Heart right ventricle (tissue), 16 donors: ENCODE measurements at places on chromosomes 5 and 9. TPM values are rescaled to one million over a fixed set of nuclear protein-coding genes. Genes with fewer than 3 reads are reported as not detected.

Gene EMB
- 8.5 TPM for total RNA-seq

Gene SLC45A2
- not detected for total RNA-seq

Gene CDC20B
- not detected for total RNA-seq

Gene SARDH
- total RNA-seq = 0.78 TPM

Gene SPATA31A3
- total RNA-seq = not detected

- DNase-seq = no peak
These were observed 7.5 kb upstream of the PAIP1 start for GRCh38 chr5:43564289-43564850.

GRCh38 chr9:134396825-134397224 is 70.6 kb downstream of the RXRA start:
- DNase-seq = no peak

- DNase-seq = no peak
These were observed 3.3 kb upstream of the BRD3 start for GRCh38 chr9:134071149-134071548.

- no peak for DNase-seq
These were observed 134.1 kb upstream of the IFNE start for GRCh38 chr9:21616082-21616778.

DNA sequence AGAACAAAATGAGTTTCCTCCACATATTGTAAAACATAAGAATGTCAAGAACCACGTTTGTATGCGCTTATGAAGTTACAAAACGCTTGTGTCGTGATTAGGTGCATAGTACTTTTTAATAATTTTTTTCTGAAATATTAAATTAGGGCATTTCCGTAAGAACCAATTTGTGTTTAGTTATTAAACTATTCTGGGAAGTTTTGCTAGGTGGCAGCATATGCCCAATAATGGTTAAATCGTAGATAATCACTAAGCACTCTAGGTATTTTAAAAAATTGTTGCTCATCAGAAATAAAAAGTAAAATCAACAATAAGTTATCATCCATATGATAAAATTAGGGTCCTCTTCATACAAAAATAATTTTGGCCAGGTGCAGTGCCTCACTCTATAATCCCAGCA is 5.4 kb downstream of the SRFBP1 start:
- no peak for DNase-seq

GRCh38 chr5:6236858-6237481 is 141.4 kb downstream of the MED10 start:
- no peak for DNase-seq

- no peak for DNase-seq
These were observed 77.1 kb downstream of the HOMER1 start for GRCh38 chr5:79436821-79437220.

- DNase-seq = peak; percentile 28
These were observed 163.5 kb downstream of the SEMA6A start for GRCh38 chr5:116411101-116411571.

DNA sequence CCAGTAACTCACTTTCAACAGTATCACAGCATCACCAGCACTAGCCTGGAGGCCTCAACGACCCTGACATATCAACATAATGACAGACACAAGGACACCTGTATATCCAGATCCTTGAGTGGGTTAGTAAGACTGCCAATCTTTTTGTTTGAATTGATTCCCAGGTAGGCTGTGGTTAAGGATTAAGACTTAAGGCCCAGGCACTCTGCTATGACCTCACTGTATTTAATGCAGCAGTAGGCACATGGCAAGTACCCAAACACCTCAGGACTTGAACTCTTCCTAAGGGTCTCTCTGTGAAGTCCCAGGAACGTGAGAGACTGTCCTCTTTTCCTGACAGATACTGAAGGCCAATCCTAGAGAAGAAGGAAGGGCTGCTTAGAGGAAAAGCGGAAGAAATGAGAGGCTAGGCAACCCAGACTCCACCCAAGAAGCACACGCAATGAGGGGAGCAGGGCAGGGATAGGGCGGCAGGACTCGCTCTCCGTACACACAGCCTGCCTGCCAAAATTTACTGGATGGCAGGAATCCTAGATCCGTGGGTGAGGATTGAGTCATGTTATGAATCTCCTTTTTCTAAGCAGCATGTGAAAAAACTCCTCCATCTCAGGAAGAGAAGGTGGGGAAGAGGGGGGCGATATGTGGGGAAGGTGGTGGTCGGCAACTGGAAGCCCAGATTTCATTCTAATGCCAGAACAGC is 93.4 kb downstream of the SIL1 start:
- peak; percentile 31 for DNase-seq

- DNase-seq = no peak
These were observed 65.8 kb downstream of the DOCK2 start for GRCh38 chr5:169702693-169703481.

DNA sequence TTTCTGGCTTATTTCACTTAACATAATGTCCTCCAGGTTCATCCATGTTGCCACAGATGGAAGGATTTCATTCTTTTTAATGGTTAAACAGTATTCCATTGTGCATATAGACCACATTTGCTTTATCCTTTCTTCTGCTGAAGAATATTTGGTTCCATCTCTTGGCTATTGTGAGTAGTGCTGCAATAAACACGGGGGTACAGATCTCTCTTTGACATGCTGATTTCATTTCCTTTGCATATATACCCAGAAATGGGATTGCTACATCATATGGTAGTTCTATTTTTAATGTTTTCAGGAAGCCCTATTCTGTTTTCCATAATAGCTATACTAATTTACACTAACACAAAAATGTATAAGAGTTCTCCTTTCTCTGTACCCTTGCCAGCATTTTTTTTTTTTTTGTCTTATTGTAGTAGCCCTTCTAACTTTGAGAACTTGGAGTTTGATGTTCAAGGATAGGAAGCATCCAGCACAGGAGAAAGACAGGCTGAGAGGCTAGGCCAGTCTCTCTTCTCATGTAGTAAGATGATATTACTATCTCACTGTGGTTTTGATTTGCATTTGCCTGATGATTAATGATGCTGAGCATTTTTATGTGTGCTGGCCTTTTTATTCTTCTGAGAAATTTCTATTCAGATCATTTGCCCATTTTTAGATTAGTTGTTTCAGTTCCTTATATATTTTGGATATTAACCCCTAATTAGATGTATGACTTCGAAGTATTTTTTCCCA is 592.2 kb upstream of the ZNF608 start:
- no peak for DNase-seq

DNA sequence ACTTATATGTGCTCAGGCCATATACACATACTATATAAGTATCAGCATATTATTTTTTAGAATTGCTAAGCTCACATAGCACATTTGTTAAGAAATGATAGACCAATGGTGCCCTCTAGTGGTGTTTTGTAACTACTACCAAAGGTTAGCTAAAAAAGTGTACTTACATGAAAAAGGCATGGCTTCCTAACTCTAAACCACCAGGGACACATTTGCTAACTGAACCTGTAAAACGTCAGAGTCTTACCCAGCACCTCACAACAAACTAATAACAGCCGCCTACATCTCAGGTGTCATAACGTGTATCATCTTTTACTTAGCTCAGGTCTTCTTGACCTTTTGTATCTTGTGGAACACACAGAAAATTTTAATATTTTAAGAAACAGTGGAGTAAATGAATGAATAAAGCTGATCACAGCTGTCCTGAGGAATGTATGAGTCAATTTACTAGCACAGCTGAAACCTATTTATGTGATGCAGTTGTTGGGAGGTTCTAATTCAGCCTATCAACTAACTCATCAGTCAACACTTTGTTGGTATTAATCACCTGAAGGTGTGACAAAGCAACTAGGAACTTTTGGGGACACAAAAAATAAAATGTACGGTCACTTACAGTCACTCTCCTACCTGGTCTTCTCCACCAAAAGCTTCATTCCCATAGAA is 72.9 kb downstream of the BAAT start:
- DNase-seq = peak; percentile 47

- no peak for DNase-seq
These were observed 111.0 kb upstream of the RAI14 start for GRCh38 chr5:34545164-34545563.

DNA sequence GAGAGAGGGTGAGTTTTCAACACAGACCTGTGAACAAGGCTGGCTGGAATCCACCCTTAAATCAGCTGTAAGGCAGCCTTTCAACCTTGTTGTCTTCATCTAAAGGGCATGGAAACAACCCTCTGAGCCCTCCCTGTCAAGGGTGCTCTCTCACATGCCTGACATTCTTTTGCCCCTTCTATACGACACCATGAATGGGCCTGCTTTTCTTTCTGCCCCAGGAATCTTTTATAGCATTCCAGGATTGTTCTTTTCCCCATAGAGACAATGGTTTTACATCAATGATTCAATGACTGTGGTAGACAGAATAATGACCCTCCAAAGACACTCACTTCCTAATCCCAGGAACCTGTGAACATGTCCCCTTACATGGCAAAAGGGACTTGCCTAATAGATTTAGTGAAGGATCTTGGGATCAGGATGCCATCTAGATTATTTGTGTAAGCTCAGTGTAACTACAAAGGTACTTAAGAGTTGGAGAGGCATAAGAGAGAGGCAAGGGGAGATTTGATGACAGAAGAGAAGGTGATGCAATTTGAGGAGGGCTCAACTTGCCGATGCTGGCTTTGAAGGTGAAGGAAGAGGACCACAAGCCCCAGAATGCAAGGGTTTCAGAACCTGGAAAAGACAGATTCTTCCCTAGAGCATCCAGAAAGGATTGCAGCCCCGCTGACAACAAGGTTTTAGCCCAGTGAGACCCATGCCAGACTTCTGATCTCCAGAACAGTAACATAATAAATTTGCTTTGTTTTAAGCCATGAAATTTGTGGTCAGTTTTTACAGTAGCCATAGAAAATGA is 29.2 kb upstream of the HMHB1 start:
- DNase-seq = no peak

DNA sequence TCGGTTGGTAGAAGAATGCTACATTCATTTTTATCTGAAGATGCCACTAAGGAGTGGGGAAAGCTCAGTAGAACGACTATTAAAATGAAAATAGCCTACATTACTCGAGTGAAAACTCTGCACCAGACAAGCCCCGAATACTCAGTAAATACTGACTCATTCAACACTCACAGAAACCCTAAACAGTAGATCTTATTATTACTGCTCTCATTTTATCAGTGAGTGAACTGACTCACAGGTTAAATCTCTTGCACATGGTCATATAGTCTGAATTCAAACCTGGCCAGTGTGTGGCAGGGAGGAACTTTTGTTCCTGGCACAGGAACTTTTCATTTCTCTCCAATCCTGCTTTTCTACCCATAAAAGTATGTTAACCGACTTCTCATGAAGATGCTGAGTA is 9.6 kb upstream of the PAPPA start:
- DNase-seq = no peak

GRCh38 chr9:86624630-86625029 is 270.4 kb upstream of the TUT7 start:
- DNase-seq = no peak

GRCh38 chr9:130183133-130183762 is 11.0 kb downstream of the NCS1 start:
- no peak for DNase-seq

GRCh38 chr9:9215050-9215449 is 1397.8 kb downstream of the PTPRD start:
- DNase-seq = no peak

DNA sequence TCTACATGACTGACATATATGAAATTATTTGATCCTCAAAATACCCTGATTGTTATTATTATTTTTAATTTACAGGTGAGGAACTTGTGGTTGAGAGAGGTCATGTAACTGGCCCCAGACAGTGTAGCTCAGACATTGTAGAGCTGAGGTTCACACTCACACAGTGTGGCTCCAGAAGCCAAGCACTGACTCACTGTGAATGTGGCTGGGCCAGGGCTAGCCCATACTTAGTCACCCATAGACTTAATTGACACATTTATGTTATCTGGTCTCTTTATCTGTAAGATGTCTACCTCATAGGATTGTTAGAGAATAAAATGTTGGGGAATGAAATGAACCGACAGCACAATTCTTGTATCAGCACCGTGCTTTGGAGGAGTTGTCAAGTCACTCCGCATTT is 24.9 kb upstream of the CCDC112 start:
- DNase-seq = no peak

GRCh38 chr5:81961651-81962440 is 10.0 kb upstream of the ATG10 start:
- no peak for DNase-seq
